ENCODE measurements at places on chromosomes 6 and 20. TPM values are rescaled to one million over a fixed set of nuclear protein-coding genes. Genes with fewer than 3 reads are reported as not detected.

DNA sequence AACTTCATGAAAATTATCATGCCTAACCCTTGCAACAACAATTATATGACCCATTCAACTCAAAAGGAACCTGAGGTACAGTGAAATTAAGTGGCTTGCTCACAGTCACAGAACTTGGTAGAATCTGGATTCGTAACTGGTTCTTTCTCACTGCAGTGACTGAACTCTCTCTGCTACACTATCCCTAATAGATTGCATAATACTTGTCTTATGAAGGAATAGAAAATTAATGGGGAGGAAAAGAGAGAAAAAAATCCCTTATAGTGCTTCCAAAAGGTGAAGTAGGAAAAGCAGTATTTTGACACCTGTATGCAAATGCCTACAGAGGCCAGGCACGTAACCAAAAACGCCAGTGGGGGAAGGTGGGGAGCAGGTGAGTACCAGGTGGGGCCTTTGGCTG is 186.6 kb downstream of the LY86 start:
- DNase-seq: no peak

DNA sequence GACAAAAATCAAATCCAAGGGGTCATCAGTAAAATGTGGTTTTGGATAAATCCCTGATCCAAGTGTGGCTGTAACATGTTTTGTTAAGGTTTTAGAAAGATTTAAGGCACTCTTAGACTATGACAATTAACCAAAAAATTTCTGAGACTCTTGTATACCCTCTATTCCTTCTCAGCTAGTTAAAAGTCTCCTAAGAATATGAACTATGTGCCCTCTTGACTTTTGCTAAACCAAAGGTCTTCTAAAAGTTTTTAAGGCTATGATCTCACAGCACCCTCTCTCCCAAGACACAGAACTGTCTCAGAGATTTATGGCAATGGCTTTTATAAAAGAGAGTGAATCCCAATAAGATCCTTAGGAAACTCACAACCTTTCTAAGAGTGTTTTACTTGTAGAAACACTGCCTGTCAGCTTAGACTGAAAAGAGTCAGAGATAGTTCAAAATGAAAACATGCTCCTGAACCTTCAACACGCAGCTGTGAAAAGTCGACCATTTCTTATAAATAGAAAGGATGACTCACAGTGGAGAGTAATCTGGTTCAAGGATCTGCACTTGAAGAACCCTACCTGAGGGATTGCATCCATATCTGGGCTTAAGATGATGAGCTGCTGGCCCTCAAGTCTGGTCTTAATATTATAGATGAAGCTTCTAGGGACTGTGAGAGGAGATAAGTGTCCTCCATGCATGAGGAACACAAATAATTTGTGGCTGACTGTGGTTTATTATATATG is 388.4 kb upstream of the GJE1 start:
- DNase-seq: no peak

Gene AARS2
- total RNA-seq: 9.0 TPM

DNA sequence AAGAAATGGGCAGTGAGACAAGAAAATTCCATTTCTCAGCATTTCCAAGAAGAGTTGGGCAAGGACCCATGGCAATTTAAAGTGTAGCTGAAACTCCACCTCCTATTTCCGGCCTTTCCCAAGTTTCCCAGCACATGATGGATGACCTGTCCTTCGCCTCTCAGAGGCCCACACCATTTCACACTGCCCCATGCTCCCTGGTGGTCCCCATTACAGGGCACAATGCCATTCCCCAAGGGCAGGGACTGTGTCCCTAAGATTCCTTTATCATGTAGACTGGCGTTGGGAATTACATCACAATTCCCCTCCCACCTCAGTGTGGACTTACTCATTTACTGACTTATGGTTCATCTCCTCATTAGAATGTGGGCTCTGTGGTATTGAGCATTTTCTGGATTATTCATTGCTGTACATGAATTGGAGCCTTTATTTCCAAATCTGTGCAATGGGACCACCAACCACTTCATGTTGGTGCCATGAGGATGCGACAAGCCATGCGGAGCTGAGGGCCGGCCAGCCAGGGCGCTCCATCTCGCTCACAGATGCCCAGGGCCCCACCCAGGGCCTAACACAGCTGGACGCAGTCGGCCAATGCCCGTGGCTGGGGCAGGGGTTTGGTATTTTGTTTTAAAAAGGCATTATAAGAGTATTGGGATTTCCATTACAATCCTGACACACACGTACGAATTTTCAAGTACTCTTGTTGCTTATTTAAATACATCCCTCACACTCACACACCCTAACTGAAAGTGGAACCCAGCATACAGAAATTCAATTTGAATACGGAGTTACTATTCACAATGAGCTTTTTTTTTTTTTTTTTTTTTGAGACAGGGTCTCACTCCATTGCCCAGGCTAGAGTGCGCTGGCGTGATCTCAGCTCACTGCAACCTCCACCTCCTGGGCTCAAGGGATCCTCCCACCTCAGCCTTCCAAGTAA is 5.4 kb downstream of the ACSS1 start:
- DNase-seq: no peak

DNA sequence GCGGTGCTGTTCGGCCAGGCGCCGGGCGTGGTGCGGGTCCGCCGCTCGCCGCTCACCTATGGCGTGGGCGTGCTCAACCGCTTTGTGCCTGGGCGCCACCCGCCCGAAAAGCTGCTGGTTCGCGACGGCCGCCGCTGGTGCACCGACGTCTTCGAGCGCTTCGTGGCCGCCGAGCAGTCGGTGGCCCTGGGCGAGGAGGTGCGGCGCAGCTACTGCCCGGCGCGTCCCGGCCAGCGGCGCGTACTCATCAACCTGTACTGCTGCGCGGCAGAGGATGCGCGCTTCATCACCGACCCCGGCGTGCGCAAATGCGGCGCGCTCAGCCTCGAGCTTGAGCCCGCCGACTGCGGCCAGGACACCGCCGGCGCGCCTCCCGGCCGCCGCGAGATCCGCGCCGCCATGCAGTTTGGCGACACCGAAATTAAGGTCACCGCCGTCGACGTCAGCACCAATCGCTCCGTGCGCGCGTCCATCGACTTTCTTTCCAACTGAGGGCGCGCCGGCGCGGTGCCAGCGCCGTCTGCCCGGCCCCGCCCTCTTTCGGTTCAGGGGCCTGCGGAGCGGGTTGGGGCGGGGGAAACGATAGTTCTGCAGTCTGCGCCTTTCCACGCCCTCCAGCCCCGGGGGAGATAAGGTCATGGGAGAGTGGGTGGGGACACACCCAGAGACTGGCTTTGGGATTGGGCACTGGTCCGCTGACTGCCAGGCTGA is 15.7 kb downstream of the ADISSP start:
- peak; percentile 67 for DNase-seq

- DNase-seq: no peak
Observed at GRCh38 chr6:26152226-26153101, 65.2 kb downstream of the HFE start.

DNA sequence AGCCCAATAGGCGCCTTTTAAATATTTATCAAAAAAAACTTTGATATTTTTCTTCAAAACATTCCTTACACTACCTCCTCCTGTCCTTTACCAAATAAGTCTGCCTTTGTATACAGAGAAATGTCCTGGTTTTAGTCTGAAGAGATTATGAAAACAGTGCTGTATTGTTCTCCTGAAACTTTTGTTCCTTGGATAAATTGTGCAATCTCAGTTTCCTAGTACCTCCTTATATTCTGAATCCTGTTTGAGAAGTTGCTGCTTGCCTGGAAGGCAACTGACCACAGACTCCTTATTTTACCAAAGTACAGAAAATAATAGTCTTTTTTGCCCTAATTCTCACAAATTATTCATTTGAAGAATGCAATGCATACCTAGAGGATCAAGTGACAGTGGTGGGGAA is 349.5 kb downstream of the EPHA7 start:
- no peak for DNase-seq

DNA sequence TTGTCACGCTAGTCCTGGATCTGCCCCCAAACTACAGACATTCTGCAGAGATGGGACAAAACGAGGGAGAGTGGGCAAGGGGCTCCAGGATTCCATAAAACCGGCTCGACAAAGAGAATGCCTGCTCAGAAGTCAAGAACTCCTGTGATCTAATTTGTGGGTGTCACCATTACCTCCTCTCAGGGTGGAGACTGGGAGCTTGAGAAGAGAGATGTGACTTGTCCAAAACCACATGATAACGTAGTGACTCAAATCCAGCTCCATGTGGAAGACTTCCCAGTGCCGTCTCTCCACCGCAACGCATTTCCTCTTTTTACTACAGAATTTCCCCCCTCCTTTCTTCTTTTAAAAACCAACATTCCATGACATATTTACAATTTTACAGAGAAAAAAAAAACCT is 44.3 kb downstream of the TRERF1 start:
- no peak for DNase-seq

DNA sequence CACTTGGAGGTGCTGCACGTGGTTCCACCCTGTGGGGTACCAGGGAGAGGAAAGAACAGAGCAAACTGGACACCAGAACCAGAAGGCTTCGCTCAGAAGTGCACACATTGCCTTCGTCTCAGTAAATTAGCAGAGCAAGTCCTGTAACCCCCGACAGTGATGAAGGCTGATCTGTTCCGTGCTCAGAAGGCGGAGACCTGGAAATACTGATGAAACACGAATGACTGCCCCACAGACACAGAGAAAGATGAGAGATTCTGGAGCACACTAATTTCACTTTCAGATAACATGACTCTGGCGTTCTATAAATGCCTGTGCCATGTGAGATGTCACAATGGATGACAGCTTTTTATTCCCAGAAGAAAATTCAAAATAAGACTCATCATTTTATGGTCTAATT is 44.2 kb upstream of the CCR6 start:
- no peak for DNase-seq

DNA sequence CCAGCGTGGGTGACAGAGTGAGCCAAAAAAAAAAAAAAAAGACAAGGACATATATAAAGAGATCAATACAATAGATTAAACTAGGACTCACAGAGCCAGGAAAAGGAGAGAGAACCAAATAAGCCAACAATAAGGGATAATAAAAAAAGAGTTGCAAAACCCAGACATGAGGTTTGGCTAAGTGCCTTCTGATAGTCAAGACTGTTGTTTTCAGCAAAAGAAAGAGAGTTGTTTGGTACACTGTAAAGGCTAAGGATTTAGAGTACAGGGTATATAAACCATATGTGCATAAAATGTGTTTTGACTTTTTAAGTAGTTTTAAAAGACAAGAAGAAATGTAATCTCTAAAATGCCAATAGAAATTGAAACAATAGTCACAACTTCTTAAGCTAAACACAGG is 42.8 kb downstream of the RPF2 start:
- no peak for DNase-seq

DNA sequence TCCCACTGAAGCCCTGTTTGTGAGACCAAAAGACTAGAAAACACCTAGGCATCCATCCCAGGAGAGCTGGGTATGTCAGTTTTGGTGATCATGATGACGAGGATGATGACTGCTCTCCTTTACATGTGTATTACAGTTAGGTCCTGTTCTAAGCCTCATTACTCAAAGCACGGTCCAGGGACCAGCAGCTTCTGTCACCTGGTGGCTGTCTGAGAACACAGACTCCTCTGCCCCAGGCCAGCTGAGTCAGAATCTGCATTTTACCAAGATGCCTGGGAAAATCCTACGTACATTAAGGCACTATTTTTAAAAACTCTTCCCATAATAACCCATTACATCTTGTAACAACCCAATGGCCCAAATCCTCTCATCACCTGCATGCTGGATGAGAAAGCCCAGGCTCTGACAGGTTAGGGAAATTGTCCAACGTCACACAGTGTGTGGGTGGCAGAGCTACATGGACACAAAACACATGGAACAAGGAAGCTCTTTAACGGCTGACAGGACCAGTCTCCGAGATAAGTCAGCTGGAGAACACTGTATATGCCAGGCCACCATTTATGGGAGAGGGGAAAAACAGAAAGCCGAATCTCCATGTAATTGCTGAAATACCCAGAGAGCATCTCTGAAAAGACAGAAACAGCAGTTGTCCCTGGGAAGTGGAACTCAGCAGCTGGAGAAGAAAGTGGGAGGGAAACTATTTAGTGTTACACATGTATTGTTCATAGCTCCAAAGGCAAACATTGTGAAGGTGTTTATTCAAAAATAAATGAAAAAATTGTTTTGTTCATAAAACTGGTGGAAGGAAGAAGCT is 65.4 kb downstream of the BMP7 start:
- no peak for DNase-seq

GRCh38 chr20:17772005-17772343 is 72.2 kb downstream of the BANF2 start:
- no peak for DNase-seq

DNA sequence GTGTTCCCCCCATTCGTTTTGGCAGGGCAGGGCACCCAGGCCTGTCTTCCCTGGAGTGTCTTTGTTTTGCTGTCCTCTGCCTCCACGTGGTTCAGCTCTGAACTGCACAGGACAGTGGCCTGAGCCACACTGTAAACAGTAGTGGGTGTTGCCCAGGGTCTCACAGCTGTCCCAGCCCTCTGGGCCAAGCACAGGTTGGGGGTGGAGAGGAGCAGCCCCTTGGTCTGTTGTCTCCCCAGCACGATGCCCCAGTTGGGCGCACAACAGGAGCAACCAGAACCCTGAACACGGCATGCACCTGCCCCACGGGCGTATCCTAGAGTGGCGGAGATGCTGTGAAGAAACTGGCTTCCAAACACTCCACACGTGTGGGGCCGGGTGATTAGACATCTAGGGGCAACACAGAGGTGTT is 14.4 kb downstream of the CCDC167 start:
- no peak for DNase-seq

Gene ANGPT4
- total RNA-seq: not detected

- DNase-seq: no peak
Observed at GRCh38 chr20:24797745-24798655, 151.1 kb upstream of the CST7 start.

GRCh38 chr20:48586730-48587129 is 241.1 kb downstream of the PREX1 start:
- DNase-seq: peak; percentile 75

Gene DUSP15
- 0.59 TPM for total RNA-seq

Gene SLC17A2
- not detected for total RNA-seq

Gene CYP21A2
- not detected for total RNA-seq

Gene PLCB1
- total RNA-seq: 9.6 TPM

Gene LPIN3
- 46.2 TPM for total RNA-seq

GRCh38 chr6:73538116-73538779 is 17.4 kb upstream of the EEF1A1 start:
- DNase-seq: no peak

Gene ACOT13
- 39.6 TPM for total RNA-seq

Gene KIF13A
- total RNA-seq: 54.0 TPM

DNA sequence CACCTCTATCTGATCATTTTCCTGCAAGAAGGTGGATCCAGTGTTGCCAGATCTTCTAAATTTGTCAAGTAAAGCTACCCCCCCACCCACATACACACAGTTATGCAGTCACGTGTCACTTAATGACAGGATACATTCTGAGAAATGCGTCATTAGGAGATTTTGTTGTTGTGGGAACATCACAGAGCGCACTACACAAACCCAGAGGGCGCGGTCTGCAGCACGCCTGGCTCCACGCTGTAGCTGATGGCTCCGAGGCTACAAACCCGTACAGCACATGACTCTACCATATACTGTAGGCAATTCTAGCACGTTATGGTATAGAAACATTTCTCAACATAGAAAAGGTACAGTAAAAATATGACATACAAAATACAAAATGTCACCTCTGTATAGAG is 126.9 kb downstream of the SYCP2 start:
- peak; percentile 4 for DNase-seq

All from colonic mucosa (tissue), 4 donors.